ENCODE measurements at places on chromosomes 13 and 19.

DNA sequence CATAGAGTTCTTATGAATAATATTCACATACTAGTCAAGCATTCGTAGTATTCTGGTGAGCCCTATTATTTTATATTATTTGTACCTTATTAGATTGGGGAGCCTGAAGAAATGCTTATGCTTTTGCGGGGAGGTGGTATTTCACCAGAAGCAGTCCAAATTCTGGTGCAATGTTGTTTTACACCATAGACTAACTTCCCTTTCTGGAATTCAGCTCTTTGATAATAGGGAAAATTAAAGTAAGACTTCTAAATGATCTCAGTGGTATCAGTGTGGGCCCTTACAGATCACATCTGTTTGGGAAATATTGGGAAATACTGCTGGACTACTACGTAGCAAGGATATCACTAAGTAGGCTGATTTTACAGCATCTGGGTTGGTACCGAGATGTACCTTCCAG, 34.2 kb downstream of the KCTD12 start:
- no peak for DNase-seq

GRCh38 chr19:46406976-46407375, 6.4 kb downstream of the CCDC8 start:
- no peak for DNase-seq

DNA sequence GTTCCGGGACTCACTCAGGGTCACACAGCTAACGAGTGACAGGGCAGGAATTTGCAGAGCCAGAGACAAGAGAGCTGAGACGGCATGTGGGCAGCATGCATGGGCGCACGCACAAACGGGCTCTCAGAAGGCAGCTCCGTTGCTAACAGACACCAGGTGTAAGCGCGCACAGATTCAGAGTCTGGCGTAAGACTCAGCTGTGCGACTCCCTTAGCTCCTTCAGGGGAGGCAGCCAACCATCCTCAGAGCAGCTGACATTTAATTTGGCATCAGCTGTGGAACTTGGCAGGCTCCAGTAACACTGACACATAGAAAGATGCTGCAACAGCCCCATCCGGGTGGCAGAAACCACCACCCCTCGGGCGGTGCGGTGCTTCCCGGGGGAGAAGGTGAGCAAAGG, 7.5 kb upstream of the TM6SF2 start:
- DNase-seq: no peak

GRCh38 chr19:12159773-12160414, 3.0 kb upstream of the ZNF136 start:
- no peak for DNase-seq

- no peak for DNase-seq
Observed at GRCh38 chr13:38905081-38905480, 85.5 kb downstream of the STOML3 start.

DNA sequence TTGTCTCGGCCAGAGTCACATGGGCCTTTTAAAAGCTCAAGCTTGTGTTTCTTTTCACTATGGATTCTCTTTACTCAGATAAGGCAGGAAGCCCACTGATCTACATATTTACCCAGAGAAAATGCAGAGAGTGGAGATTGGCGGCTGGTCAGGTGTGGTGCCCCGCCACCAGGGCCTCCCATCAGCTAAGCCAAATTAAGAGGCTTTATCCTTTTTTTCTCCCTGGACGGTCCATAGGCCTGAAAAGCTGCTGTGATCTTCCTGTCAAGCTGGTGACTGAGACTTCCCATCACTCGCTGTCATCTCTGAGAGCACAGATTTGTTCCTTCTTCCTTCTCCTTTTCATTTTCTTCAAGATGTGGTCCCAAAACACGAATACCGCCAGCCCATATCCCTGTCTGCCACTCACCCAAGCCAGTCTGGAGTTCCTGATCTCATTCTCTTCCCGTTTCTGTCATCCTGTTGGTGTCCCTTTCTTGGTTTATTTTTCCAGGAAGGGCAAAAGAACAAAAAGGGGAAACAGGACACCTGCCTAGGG, 1.9 kb downstream of the SAFB start:
- DNase-seq: no peak

- DNase-seq: no peak
Observed at GRCh38 chr13:76729691-76730090, 156.5 kb downstream of the KCTD12 start.

DNA sequence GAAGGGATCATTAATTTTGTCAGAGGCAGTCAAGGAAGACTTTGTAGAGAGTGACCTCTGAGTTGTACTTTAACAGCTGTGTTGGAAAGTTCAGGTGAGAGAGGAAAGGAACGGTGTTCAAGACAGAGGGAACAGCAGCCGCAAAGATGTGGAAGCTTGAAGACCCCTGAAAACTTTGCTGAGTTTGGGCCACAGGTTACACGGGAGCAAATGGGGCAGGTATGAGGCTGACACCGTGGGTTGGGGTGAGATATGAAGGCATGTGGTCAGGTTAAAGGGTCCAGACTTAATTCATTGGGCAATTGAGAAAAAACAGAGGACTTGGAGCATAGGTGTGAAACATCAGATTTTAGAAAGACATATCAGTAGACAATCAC, 72.0 kb upstream of the SERP2 start:
- no peak for DNase-seq

DNA sequence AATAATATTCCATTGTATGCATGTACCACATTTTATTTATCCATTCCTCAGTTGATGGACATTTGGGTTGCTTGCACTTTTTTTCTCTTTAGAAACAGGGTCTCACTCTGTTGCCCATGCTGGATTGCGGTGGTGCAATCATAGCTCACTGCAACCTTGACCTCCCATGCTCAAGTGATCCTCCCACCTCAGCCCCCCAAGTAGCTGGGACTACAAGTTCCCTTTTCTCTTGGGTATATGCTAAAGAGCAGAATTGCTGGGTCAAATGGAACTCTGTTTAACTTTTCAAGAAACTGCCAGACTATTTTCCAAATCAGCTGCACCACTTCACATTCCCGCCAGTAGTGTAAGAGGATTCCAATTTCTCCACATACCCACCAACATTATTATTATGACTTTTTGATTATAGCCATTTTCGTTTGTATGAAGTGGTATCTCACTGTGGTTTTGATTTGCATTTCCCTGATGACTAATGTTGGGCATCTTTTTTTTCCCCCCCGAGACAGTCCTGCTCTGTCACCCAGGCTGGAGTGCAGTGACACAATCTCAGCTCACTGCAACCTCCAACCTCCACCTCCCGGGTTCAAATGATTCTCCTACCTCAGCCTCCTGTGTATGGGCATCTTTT, 7.6 kb upstream of the IPO5 start:
- DNase-seq: peak; percentile 3

DNA sequence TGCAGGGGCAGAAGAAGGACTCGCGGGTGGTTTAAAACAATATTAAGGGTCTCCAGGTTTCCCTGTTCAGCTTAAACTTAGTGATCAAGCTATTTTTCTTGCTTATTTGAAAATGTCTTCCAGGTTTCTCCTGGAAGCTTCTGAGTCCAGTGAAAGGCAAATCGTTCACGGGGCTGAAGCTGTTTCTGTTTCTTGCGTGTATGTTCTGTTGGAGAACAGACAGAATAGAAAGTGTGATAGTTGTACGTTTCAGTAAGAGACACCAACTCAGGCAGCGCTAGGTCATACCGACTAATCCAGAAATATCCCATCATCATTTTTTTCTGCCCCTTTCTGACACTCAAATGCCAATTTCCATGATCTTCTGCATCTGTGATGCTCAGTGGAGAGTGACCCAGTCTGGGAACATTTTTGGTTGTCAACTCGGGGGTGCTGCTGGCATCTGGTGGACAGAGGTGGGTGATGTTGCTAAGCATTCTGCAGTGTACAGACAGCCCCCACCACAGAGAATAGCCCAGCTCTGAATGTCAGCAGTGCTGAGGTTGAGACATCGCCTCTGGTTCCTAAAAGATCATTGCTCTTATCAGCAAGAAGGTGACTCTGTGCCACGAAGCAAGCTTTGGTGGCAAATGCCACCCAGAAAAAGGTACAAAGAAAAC, 4.3 kb downstream of the KLF2 start:
- no peak for DNase-seq

DNA sequence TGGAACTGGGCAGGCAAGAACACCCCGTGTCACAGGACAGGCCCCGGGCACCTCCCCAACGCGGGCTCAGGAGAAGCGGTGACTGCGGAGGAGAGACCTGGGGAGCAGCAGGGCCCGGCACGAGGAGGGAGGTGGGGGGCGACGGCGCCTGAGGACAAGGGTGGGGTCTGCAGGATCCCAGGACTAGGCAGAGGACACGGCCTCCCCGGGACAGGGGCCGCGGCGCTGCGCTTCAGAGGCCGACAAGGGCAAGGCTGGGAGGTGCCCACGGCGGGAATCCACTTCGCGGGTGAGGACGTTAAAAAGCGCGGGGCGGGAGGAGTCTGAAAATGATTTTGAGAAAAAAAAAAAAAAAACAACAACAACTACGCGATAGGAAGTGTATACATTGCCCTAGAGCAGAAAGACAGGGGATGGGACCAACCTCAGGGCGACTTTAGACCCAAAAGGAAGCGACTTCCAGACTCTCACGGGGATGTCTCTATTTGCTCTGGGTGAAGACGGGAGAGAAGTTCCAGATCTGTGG, 44.9 kb downstream of the ZNF611 start:
- peak; percentile 10 for DNase-seq

DNA sequence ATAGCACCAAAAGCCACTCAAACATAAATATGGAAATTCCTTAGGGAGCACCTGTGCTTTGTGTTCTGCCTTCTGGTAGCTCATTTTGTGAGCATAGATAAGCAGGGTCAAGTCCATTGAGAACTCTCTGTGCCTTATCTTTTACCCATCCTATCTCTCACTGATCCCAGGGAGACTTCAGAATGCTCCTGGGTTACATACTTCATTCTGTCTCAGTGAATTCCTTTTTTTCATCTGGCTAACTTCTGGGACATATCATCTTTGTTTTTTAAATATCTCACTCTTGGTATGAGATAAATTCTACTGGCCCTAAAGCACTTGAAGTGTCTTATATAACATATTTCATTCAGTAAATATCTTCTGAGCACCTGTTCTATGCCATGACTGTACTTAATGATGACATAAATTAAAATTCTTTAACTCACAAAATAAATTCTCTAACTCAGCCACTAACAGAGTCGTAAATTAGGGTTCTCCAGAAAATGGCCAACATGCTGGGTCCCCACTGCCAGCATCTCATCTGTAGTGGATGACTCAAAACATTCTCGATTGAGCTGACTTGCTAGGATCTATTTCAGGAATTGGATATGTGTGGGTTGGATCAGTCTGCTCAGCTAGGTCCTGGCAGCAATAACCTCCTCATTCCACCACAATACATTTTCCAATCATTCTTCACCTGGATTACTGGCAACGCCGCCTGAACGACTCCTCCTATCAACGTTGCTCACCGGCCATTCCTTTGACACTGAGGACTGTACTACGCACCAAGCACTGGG, 170.2 kb downstream of the FOXO1 start:
- no peak for DNase-seq

GRCh38 chr19:40305403-40305802, 20.3 kb upstream of the AKT2 start:
- DNase-seq: peak; percentile 74

GRCh38 chr19:41334793-41335192, 18.9 kb downstream of the TGFB1 start:
- no peak for DNase-seq

- DNase-seq: no peak
Observed at GRCh38 chr13:26914148-26914547, 153.6 kb upstream of the GPR12 start.

DNA sequence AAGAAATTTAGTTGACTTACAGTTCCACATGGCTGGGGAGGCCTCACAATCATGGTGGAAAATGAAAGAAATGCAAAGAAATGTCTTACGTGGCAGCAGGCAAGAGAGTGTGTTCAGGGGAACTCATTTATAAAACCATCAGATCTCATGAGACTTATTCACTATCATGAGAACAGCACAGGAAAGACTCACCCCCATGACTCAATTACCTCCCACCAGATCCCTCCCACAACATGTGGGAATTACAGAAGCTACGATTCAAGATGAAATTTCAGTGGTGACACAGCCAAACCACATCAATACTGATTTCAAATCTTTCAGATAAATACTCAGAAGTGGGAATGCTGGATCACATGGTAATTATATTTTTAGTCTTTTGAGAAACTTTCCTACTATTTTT, 1357.9 kb downstream of the SLITRK5 start:
- no peak for DNase-seq

- DNase-seq: no peak
Observed at GRCh38 chr19:28419312-28419711, 793.6 kb downstream of the UQCRFS1 start.

GRCh38 chr13:54449922-54450321, 1421.3 kb downstream of the OLFM4 start:
- DNase-seq: no peak

DNA sequence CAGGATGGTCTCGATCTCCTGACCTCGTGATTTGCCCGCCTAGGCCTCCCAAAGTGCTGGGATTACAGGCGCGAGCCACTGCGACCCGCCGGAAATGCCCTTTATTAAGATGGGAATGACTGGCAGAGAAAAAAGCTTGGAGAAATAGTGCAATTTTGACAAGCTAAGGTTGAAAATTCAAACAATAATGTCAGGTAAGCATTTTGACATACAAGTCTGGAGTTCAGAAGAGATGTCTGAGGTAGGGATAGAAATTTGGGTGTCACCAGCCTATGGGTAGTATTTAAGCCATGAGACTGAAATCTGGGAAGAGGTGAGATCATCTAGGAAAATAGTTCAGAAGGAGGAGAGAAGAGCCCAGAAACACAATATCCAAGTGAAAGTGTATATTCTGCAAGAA, 17.1 kb upstream of the PAN3 start:
- no peak for DNase-seq

GRCh38 chr13:44243198-44243857, 130.3 kb upstream of the SERP2 start:
- peak; percentile 25 for DNase-seq

GRCh38 chr13:74062933-74063332, 71.3 kb downstream of the KLF12 start:
- DNase-seq: peak; percentile 69

DNA sequence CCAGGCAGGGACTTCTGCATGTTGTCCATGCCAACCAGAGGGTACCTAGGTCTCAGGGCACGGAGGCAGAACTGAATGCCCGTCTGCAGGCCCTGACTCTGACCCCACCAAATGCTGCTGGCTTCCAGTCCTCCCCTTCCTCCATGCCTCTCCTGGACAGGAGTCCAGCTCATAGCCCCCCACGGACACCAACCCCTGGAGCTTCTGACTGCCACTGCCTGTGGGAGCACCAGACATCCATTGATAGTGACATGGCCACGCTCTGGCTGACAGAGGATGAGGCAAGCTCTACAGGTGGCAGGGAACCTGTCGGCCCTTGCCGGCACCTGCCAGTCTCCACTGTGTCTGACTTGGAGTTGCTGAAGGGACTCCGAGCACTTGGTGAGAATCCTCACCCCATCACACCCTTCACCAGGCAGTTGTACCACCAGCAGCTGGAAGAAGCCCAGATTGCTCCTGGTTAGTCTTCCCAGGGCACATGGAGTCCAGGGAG, 1.8 kb downstream of the ANKLE1 start:
- no peak for DNase-seq

Data from activated CD4-positive, alpha-beta T cell treated with anti-CD3 and anti-CD28 coated beads, Interleukin-2, amount 50 U/mL, for 16 hours (primary cell).